ENCODE measurements at places on chromosomes 2 and 18.

GRCh38 chr2:42721898-42722297 is 42.0 kb downstream of the OXER1 start:
- no peak for DNase-seq

- peak; percentile 3 for DNase-seq
Observed at GRCh38 chr2:201070948-201071478, 458 bp downstream of the HYCC2 start.

GRCh38 chr2:41540272-41540998 is 507.4 kb upstream of the PKDCC start:
- DNase-seq = no peak

GRCh38 chr18:48575658-48576456 is 37.0 kb downstream of the CTIF start:
- DNase-seq = peak; percentile 91

GRCh38 chr18:63470751-63471150 is 6.0 kb upstream of the SERPINB5 start:
- DNase-seq = no peak

DNA sequence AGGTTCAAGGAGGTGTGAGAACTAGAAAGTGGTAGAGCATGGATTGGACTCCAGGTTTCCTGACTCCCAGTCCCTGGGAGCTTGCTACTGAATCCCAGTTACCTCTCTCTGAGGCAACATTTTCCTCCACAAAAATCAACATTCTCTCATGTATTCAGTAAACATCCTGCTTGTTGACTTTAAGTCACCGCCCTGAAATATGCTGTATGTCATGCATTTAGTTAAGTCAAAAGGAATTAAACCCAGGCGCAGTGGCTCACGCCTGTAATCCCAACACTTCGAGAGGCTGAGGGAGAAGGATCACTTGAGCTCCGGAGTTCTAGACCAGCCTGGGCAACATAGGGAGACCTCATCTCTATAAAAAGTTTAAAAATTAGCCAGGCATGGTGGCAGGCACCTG is 3.8 kb downstream of the MATN3 start:
- DNase-seq = no peak

GRCh38 chr2:234812851-234813250 is 139.0 kb upstream of the SH3BP4 start:
- no peak for DNase-seq

Measured in globus pallidus (tissue), 1 donor.